ENCODE measurements at places on chromosomes 7 and 10.

GRCh38 chr10:93818086-93818485 lies 60.4 kb downstream of the LGI1 start:
- DNase-seq, result no peak

- no peak for DNase-seq
These were observed 116.8 kb upstream of the ZNF32 start for GRCh38 chr10:43765516-43765915.

- DNase-seq, result no peak
These were observed 69.2 kb downstream of the TAC1 start for GRCh38 chr7:97801108-97801507.

DNA sequence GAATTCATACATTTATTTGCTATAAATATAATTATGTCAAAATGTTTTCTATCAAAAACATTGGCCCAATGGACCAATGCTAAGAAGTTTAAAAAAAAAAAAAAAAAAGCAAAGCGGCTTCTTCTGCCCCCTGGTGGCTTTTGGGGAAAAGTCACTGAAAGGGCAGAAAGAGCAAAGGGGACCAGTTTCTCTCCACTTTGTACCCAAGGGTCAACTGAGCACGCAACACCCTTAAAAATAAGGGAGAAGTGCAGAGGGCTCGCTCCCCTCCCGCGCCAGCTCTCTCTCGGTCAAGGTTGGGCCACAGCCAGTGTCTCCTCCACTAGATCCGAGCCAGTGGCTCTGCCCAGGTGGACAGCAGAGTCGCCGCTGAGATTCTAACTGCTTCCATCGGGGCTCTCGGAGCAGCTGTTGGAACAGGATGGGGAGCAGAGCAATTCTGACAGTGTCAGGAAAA lies 136.4 kb upstream of the FGFR2 start:
- peak; percentile 9 for DNase-seq

- DNase-seq, result no peak
These were observed 89.5 kb upstream of the PIK3CG start for GRCh38 chr7:106775552-106775936.

- DNase-seq, result no peak
These were observed 149.8 kb upstream of the HDAC9 start for GRCh38 chr7:18345641-18346234.

DNA sequence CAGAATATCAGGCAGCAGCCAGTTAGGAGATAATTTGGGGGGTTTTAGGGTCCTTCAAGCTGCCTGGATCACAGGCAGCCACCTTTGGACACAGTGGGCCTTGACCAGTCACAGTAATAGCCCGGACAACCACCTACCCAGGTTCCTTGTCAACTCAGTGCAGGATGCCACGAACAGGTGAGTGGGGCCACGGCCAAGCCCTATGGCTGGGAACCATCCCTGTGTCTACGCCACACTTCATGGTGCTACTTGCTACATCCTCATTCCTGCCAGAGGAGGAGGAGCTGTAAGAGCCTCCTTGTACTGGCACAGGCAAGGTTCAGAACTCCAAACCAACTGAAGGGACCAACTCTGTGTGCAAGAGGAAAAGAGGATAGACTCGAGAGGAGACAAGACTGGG lies 19.9 kb downstream of the ITPRIP start:
- no peak for DNase-seq

DNA sequence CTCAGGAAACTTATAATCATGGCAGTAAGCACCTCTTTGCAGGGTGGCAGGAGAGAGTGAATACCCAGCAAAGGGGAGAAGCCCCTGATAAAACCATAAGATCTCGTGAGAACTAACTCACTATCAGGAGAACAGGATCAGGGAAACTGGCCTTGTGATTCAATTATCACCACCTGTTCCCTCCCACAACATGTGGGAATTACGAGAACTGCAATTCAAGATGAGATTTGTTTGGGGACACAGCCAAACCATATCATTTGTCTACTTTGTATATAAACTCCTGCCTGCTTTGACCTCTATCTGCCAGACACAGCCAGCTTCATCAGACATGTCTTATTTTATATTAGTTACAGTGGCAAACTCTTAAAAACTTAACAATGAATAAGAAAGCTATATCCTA lies 50.4 kb downstream of the ARMC3 start:
- DNase-seq, result no peak

DNA sequence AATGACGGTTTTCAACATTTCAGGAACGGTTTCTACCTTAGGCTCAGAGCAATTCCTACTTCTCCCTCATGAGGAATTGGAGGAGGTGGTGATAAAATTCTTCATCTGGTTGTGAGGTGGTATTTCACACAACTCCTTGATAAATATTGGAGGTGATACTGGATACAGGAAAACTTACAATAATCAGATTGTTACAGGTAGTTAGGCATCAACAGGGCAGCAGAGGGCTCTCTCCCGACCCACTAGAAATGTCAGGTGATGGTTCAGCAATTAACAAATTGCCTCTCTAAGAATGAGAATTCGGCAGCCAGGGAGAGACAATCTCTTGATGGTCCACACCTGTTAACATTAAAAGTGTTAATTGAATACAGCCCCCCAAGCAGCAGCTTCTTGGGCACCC lies 22.6 kb downstream of the ZNF786 start:
- DNase-seq, result no peak

GRCh38 chr10:10786109-10787090 lies 231.3 kb upstream of the CELF2 start:
- DNase-seq, result no peak

- no peak for DNase-seq
These were observed 77.2 kb upstream of the TMEM106B start for GRCh38 chr7:12133865-12134264.

DNA sequence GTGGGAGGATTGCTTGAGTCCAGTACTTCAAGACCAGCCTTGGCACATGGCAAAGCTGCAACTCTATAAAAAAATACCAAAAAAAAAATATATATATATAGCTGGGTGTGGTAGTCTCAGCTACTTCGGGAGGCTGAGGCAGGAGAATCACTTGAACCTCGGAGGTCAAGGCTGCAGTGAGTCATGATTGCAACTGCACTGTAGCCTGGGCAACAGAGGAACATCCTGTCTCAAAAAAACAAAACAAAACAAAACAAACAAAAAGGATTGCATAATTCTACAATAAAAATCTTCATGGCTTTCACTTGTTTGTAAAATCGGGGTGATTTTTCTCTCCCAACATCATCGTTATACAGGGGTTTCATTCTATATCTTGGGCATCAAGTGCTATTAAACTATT lies 35.1 kb downstream of the GUSB start:
- DNase-seq, result no peak
